ENCODE measurements at places on chromosomes 6 and 20.

DNA sequence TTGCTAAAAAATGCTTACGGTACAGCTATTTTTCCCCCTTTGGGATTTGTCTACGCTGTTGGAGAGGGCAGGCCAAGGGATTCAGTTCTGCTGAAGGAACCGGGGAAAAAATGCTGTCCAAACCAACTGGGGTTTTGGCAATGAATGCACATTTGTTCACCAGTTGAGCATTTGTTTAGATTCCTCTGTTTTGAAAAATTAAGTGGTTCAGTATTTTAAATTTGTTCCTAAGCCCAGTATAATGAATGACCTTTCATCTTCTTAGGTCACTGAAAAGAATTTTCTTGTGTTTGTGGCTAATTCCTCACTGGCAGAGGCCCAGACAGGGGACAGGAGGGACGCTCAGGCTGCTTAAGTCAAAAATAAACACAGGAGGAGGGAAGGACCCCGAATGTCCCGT lies 10.8 kb upstream of the EYA2 start:
- no peak for DNase-seq

DNA sequence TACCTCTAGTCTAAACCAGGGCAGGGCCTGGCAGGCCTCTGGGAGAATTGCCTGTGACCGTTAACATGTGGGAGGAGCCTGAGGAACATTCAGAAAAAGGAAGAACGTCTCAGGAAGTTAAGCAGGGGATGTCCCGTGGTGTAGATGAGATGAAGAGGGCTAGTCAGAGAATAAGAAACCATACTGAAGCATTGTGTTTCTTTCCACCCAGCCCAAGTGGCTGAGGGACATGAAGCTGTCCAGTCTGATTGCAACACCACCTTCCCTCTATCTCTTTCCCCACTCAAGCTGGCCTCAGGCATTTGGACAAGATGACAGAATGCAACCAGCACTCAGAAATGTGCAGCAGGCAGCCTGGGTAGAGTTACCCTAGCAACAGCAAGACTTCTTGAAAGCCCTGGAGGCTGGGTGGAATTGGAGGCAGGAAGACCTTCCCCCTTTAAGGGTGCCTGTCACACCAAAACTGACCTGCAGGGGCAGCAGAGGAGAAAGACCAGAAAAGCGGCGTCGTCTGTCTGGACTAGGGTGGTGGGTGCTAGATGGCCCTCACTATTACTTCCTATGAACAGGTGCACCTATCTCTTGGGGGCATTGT lies 186.1 kb downstream of the UNC5CL start:
- no peak for DNase-seq

DNA sequence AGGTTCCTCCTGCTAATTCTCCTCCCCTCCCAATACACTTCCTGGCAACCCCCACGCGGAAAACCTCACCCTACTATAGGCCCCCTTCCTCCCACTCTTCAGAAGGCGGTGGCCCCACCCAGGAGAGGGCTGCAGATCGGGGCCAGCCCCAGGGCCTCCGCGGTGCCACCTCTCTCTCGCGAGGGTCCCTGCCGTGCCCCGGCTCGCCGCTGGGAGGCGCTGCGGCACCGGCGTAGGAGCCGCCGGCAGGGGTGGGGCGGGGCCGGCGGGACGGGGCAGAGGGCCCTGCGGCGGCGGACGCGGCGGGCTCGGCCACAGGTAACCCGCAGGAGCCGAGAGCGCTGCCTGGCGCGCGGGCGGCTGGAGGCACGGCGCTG lies at the start of gene ANKRD6:
Gene ANKRD6 (plus strand): TSS at position 278 of the 377 bp plus-strand sequence. CDS start 133,825 bp downstream, outside the sequence.
- DNase-seq = no peak

- DNase-seq = no peak
These were observed 419.5 kb upstream of the ID4 start for GRCh38 chr6:19417713-19418112.

DNA sequence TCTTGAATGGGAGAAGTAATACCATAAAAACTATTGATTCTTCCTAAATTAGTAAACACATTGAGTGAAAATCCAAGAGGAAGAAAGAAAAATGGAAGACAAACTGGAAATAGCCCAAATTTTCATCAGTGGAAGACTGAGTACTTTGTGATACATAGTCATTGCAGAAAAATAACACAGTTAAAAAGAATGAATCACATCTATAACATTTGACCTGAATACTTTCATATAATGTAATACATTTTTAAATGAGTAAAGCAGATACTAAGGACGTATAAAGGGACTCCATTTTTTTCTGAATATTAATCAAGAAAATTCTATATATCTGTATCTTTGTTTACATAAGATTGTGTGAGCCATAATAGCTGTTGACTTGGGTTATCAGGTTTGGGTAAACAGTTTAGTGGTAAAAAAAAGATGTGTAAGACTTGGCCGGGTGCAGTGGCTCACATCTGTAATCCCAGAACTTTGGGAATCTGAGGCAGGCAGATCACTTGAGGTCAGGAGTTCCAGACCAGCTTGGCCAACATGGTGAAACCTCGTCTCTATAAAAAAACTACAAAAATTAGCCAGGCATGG lies 4.3 kb upstream of the SLC17A2 start:
- DNase-seq = no peak

DNA sequence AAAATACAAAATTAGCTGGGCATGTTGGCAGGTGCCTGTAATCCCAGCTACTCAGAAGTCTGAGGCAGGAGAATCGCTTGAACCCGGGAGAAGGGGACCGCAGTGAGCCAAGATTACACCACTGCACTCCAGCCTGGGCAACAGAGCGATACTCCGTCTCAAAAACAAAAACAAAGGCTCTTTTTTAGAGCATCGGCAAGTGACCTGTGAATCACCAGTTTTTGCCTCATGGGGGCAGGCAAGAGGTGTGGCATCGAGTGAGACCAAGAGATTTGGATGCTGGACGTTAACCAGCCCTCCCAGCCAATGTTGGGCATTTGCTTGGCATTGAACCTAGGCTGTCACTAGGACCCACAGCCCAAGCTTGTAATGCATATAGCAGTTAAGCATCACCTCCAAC lies 14.6 kb upstream of the CDK5RAP1 start:
- no peak for DNase-seq

GRCh38 chr6:14147891-14148290 lies 30.3 kb downstream of the CD83 start:
- no peak for DNase-seq

GRCh38 chr6:106084106-106084988 lies 1.8 kb upstream of the PRDM1 start:
- no peak for DNase-seq

DNA sequence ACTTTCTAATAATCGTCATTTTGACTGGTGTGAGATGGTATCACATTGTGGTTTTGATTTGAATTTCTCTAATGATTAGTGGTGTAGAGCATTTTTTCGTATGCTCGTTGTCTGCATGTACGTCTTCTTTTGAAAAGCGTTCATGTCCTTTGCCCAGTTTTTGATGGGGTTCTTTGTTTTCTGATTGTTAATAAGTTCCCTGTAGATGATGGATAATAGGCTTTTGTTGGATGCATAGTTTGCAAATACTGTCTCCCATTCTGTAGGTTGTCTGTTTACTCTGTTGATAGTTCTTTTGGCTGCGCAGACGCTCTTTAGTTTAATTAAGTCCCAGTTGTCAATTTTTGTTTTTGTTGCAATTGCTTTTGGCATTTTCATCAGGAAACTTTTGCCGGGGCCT lies 32.3 kb upstream of the XRN2 start:
- DNase-seq = no peak

DNA sequence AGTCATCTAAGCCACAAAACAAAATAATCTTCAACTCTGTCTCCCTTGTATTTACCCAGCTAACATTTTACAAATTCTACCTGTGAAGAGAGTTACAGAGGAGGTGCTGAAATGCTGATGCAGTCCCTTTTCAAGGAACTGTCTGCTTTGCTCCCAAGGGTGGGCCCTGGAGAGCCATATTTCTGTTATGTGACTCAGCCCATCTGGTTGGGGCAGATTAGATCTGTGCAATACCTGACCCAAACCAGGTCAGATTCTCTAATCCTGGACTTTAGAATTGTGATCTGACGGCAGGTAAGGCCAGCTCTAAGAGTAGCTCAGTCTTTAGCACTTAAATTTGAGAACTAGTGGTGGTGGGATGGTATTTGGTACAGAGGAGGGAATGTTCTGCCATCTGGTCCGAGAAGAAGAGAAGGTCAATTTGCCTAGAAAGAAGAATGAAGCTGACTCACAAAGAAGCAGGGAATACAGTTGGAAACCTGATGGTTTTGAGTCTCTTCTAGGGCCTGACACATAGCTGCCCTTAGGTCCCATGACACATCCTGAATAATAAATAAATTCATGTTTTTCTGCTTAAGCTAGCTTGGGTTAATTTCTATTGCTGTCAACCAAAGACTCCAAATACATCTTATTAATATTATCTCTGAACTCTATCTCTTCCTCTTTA lies 8.1 kb downstream of the ZNF311 start:
- no peak for DNase-seq

DNA sequence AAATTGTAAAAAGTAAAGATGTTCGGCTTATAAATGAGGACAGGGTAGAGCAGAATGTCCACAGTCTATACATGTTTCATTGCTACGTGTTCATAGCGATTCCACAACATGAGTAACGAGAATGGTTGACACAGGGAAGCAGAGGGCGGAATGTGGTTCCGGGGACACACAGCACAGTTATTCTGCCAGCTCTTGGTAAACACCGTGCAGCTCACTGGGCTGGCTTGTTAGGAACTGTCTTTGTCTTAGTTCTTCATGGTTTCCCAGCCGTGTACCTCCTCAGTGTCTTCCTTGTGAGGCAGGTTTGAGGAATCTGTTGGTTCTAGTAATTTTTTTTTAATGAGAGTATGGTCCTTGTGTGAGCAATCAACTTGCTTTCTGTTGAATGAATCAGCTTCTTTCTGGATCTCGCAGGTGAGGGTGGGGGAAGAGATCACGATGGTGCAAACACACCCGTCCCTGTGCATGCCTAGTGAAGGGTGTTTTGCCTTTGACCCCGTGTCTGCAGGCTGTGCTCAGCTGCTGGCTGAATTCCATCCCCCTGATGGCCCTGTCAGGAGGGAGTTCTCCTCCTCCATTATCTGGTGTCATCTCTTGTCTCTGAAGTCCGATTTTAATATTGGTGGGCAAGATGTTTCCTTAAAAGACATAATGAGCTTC lies 168.2 kb downstream of the SMOC2 start:
- DNase-seq = no peak

GRCh38 chr20:50874111-50874757 lies 57.0 kb downstream of the ADNP start:
- no peak for DNase-seq

GRCh38 chr20:46268131-46268614 lies 40.1 kb downstream of the CDH22 start:
- DNase-seq = no peak

DNA sequence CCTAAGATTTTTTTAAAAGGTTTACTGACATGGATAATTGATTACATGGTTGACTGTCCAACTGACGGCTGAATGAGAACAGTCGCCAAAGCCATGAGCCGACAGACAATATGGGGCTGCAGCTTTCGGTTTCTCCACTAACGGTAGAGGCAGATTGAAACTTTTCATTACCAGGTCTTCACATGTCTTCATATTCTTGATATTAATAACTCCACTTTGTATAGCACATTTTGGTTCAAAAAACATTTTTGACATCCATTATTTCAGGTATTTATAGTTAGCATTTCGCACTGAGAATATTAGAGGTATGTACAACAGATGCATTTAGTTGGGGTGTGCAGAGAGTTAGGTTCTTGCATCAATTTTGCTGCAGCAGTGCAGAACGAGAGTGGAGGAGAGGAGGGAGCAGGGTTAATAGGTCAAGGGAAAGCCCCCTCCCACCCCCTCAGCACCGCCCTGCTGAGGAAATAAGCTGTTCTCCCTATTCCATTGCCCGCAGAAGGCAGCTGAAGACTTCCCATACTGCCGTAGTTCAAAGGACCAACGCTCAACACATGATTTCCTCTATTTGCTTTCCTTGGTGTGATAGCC lies 73.6 kb upstream of the ADTRP start:
- DNase-seq = no peak
